SIG-M5 (cell line): ENCODE measurements at places on chromosomes 3 and 15.

GRCh38 chr3:156489462-156489911 lies 65.4 kb downstream of the SSR3 start:
- no peak for DNase-seq

DNA sequence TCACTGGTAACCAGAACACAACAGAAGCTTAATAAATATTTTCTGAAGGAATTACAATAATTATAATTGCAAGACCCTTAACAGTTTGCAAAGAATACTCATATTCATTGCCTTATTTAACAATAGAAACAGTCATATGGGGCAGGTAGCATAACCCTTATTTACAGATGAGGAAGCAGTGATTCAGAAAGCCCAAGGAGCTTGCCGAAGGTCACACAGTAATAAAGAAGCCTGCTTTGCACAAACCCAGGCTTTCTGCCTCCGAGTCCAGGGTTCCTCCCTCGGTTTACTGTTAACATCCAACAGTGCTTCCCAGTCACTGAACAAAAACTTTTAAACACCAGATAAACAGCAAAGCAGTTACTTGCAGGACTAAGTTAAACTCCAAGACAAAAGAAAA lies 35.3 kb downstream of the SRGAP3 start:
- no peak for DNase-seq

DNA sequence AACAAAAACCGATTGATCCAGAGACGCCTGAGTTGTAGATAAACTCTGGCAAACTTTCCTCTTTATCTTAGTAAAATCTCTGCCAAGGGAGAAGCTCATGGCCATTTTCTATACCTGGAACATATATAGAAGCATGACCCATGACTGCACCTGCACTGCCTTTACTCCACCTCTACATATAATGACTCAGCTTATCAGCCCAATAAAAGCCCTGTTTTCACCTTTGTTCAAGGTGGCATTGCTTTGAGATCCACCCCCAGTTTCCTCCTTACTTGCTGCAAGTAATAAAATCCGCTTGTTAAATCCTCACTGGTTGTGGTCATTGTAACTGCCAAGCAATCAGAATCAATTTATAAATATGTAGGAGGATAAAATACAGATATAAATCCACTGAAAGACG lies 1280.4 kb downstream of the NSUN3 start:
- no peak for DNase-seq

GRCh38 chr3:130509008-130509407 lies 8.0 kb upstream of the COL6A6 start:
- DNase-seq, result no peak

GRCh38 chr3:150225986-150226385 lies 182.1 kb upstream of the TSC22D2 start:
- DNase-seq, result no peak
